ENCODE measurements at places on chromosomes 13 and 19.

DNA sequence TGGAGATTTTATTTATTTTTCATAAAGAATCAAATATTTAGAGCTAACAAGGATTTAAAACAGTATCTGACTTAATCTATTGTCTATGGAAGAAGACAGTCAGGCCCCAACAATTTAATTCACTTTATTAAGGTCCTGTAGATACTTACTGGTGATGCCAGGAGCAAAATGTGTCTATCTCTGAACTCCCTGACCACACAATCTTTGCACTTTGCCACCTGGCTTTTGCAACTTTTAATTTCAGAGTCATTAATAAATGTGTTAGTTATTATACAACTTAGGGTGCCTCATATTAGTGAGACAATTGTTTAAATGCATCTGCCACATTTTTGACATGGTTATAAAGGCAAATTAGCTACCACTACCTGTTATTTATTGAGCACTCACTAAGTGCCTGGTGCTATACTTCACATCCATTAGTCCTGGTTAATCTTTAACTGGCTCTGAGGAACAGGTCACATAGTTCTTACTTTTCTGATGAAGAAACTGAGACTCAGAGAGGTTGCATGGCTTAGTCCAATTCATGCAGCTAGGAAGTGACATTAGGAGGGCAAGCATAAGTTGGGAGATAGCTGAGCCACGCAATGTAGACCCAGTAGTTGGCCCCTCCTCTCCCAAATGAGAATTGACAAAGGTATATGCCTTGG is 297.9 kb downstream of the DCT start:
- no peak for DNase-seq

DNA sequence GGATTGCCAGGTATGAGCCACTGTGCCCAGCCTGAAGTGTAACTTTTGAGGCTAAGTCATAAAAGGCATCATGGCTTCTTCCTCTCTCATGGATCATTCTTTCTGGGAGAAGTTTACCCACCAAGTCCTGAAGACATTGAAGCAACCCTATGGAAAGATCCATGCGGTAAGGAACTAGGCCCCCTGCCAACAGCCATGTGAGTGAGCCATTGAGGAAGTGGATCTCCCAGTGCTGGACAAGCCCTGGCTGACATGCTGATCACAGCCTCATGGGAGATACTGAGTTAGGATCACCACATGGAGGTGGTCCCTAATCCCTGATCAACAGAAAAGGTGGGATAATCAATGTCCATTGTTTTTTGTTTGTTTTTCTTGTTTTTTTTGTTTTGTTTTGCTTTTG is 3.3 kb upstream of the NUDT19 start:
- DNase-seq = no peak

- no peak for DNase-seq
Measured at GRCh38 chr13:101382086-101382485, 34.2 kb downstream of the NALCN start.

DNA sequence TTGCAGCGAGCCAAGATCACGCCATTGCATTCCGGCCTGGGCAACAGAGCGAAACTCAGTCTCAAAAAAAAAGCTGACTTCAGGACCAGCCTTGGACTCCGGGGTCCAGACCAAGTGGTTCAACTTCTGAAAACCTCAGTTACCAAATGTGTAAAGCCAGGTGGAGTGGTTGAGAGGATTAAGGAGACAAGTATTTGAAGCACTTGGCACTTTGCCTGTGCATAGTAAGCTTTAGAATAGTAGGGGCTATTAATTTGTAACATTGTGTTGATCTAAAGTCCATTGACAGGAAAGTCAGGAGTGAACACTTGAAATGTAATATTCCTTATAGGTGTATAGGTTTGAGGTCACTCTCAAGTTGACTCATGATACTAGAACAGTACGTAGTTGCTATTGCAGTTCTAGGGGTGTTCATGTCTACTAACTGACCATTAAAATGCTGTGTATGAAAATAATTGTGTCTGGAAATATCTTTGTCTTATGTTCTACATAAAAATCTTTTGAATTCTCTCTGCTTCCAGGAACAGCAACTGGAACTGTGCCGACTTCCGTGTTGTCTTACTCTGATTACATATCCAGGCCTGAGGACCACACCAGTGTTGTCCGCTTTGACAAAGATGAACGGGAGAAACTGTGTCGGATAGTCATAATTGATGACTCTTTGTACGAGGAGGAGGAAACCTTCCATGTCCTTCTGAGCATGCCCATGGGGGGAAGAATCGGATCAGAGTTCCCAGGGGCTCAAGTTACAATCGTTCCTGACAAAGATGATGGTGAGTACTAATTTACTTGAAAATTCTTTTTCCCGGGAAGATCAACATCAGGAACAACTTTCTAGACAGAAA is 97.4 kb downstream of the FREM2 start:
- DNase-seq = peak; percentile 59

DNA sequence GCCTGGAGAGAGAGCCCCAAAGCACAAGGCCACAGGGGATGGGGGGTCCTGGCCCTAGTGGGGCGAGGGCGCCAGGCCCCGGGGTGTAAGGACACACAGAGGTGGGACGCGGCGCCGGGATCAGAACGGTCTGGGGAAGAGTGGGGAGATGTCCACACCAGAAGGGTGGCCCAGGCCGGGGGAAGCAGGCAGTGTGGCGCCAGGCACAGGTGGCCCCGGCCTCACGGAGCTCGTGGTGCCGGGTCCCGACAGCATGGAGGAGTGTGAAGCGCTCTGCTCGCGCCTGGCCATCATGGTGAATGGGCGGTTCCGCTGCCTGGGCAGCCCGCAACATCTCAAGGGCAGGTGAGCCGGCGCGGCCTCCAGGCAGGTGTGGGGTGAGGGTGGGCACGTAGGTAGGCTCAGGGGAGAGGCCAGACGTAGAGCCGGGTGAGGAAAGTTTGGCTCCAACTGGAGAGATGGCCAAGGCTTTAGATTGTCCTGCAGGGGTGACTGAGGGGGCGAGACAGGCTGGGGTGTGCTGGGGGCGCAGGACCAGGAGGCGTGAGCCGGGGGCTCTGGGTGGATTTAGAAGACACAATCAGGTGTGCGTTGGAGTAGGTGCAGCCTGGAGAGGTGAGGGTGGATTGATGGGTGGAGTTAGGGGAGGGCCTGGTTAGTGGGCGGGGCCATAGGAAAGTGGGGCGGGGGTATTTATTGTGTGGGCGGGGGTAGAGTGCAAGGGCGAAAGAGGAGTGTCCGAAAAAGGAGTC is 2.9 kb upstream of the ARHGAP45 start:
- DNase-seq = no peak

GRCh38 chr19:58079792-58080191 is 18.2 kb downstream of the ZSCAN18 start:
- no peak for DNase-seq

GRCh38 chr19:10228920-10229319 is 2.2 kb downstream of the S1PR2 start:
- no peak for DNase-seq

GRCh38 chr13:31824705-31825517 is 85.6 kb downstream of the RXFP2 start:
- DNase-seq = no peak

DNA sequence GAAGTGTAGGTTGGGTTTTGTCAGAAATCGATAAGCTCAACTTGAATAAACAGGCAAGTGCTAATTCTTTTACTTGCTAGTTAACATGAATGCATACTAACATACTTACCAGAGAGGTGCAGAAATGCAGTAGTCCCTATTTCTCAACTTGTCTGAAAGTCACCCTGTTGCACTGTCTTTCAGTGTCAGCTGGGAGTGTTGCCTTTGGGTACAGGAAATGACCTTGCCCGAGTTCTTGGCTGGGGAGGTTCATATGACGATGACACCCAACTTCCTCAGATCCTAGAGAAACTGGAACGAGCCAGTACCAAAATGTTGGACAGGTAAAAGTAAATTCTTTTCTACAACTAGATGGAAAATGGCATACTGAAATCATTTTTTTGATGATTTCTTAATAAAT is 103.5 kb upstream of the AKAP11 start:
- DNase-seq = no peak

DNA sequence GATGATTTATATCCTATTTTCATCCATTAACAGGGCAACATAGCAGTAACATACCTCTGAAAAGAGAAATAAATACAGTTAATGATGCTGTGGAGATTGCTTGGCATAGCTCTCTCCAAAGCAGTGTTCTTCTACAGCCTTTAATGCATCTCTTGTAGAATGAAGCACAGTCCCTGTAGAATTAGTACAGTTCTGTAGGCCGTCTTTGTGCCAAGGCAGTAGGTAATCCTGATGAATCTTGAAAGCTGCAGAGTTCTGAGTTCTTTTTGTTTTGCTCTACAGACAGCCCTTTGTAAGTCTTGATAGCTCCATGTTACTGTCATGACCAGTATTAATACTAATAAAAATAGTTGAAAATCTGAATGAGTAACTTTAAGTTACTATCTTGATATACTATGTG is 184.2 kb downstream of the MAB21L1 start:
- no peak for DNase-seq

GRCh38 chr19:17160908-17161307 is 54.2 kb upstream of the USE1 start:
- no peak for DNase-seq

- DNase-seq = no peak
Measured at GRCh38 chr19:5303208-5303607, 37.4 kb downstream of the PTPRS start.

DNA sequence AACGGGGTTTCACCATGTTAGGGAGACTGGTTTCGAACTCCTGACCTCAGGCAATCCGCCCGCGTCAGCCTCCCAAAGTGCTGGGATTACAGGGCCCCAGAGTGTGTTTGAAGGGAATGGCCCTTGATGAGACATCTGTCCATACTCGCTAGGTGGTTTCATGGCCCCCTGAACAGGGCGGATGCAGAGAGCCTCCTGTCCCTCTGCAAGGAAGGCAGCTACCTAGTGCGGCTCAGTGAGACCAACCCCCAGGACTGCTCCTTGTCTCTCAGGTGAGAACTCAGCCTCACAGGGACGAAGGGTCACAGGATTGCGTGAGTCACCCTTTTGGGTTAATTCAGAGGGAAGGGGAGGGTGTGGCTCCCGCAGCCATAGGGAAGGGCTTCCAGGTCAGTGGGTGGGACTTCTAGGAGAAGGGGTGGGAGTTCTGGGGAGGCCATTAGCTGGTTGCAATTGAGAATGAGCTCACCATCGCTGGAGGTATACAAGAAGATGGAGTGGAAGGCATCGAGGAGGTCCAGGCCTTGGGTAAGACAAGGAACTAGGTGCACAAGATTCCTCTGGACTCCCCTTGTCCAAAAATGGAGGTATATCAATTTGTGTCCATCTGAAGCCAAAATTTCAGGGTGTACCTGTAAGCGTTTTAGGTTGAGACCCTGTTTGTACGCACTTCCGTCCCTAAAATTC is 9.2 kb downstream of the SHD start:
- DNase-seq = no peak

DNA sequence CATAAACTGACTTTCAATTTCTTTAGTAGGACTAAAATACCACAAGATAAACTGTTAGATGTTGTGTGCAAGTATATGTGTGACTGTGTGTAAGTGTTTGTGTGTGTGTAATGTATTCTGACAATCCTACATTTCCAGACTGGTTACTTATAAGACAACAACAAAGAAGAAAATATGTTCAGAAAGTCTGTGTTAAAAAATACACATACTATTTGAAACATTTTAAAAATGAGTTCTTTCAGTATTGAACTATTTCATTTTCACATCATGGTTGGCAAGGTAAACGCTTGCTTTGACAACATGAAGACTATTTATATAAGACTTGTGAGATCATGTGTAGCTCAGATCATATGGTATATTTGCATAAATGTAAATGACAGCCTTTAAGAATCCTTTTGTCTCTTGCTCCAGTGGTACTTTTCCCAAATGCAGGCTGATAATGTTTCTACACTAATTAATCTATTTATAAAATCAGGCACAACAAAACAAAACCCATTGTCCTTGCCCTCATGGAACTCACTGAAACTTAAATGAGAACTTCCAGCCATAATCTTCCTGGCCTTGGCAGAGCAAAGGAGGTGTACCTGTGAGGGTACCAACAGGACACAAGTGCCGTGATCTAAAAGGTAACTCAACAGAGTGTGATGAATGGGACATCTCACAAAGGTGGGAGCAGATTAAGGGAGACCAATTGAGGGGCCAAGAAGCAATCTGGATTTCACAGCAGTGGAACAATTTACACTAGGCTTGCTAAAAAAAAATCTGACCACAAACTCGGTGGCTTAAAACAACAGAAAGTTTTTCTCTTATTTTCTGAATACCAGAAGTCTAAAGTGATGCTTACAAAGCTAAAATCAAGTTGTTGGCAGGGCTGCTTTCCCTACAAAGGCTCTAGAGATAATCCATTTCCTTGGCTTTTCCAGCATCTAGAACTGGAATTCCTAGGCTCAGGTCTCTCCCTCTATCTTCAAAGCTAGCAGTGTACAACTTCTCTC is 349.0 kb downstream of the TBC1D4 start:
- DNase-seq = no peak

- peak; percentile 76 for DNase-seq
Measured at GRCh38 chr19:23415561-23416191, 20.4 kb upstream of the ZNF91 start.

DNA sequence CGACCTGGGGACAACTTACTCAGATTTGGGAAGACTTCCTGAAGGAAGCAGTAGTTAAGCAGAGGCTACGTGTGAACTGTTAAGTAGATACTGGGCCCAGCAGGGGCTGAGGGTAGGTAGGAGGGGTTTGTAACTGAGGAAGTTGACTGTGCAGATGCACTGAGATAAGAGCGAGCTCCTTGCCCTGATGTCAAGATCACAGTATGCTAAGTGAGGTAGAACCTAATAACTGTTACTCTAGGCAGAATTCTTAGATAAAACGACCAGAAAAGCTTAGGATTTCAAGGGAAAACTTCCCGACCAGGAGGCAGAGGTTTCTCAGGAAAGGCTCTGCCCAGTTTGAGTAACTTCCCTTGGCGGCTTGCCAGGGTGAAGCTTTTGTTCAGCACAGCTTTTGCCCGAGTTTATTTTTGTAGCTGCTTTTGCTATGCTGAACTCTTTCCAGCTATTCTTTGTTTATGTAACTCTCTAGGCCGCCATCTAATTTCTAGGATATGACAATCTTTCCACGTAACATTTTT is 632.1 kb downstream of the DIAPH3 start:
- DNase-seq = peak; percentile 65

- DNase-seq = no peak
Measured at GRCh38 chr13:106468744-106469590, 66.5 kb downstream of the EFNB2 start.

GRCh38 chr19:55358943-55359908 is 3.8 kb downstream of the GARIN5B start:
- DNase-seq = no peak

- no peak for DNase-seq
Measured at GRCh38 chr13:46374710-46375109, 12.3 kb downstream of the RUBCNL start.

DNA sequence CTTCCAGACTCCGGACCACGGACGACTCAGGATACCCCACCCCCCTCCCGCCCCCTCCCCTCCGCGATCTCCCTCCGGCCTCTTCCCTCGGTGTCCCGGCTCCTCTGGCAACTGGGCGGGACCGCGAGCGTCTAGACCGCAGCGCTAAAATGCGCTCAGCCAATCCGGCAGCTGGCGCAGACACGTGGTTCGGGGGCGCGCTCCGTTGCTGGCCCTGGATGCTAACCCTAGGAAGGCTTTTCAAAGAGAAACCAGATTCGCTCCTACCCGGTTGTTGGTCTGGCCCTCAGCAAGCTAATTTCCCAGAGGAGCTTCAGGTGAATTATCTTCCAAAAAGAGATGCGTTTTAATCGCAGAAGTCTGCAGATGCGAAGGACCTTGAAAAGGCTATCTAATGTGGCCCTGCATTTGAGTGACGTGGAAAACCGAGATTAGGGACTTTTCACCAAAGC is at the start of gene DZIP1:
DZIP1 (minus strand) TSS at position 106 of the 452 bp plus-strand sequence. CDS start 2,677 bp downstream, outside the sequence.
- DNase-seq = peak; percentile 87

Data from renal pelvis (tissue), 12 donors.